C1 segment of cervical spinal cord (tissue), 14 donors: ENCODE measurements at places on chromosomes 4 and X.

DNA sequence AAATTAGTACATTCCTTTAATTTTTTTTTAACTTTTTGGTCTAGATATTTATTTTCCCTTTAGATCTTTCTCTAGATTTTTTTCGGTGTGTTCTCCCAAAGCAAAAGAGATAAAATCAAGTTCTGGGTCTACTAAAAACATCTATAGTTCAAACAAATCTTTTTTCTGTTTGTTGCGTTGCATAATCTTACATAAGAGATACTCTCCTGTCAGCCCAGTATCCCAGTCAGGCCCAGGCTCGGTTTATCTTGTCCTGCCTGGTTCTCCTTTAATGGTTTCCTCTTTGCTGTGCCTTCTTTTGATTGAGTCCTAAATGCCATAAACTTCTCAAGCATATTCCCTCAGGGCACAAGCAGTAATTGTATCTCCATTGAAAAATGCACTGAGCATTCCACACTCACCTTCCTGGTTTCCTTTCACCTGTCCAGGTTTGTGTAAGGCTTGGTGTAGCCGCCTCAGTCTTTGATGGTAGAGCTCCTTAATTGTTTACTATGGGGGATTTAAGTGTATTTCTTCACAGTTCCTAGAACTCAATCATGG is 104.9 kb downstream of the TMEM131L start:
- no peak for DNase-seq

GRCh38 chr4:87419578-87420249 is 2.7 kb upstream of the NUDT9 start:
- DNase-seq, result no peak

DNA sequence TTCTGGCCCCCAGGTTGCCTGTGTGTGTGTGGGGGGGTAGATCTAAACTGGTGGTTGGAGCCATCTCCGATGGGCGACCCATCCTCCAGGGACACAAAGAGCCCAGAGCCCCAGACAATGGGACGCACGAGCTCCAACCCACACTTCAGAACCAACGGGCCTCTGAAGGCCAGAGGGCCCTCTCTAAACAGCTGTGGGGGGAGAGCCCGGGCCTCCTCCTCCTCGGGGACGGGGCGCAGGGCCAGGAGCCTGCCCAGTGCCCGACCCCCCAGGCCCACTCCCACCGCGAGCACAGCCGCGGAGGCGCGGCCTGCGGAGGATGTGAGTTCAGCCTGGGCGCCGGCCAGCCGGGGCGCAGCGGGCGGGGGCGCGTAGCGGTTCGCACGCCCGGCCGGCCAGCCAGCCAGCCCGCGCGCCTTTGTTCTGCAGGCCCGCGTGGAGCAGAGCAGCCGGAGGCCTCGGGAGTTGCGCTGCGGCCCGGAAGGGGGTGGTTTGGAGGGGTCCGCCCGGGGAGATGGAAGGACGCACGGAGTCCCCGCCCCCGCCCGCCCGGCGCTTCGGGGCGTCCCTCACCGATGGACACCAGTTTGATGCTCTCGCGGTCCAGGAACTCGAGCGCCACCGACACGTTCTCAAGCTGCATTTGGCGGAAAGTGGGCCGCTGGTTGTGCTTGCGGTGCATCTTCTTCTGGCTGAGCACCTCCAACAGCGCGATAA is 4.0 kb downstream of the FLNA start:
- DNase-seq, result no peak

GRCh38 chr4:1592709-1593417 is 91.2 kb downstream of the FAM53A start:
- DNase-seq, result no peak

DNA sequence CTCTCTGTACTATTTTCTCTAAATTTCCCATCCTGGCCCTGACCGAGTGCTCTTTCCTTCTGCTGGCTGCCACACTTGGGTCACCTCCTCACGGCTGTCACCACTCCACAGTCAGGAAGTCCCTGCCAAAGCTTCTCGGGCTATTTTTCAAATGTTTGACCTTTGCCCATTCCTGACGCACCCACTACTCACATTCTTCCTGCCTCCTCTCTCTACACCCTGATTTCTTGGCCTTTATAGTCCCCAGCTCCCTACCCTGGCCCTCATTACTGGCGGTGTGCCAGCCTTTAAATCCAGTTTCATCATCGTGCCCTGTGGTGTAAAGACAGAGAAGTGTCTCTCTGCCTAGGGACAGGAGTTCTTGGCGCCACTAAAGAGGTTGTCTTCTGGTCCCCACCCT is 46.4 kb upstream of the GATB start:
- no peak for DNase-seq

DNA sequence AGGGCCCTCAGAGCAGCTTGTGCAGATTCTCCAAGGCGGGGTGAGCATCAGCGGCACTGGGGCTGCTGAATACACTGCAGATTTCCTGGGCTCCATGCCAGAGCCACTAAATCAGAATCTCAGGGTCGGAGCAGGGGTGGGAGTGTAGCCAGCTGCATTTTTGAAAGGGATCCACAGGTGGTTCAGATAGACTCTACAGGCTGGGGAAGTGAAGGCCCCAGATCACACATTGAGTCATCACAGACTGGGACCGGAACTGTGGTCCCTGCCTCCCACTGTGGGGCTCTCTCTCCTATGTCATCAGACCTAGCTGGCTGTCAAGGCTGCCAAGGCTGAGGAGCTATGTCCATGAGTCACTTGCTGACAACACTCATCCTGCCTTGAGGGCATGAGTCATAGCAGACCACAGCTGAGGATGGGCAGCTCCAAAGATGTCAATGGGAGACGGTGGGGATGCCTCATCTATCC is 162.3 kb upstream of the MAMLD1 start:
- no peak for DNase-seq

DNA sequence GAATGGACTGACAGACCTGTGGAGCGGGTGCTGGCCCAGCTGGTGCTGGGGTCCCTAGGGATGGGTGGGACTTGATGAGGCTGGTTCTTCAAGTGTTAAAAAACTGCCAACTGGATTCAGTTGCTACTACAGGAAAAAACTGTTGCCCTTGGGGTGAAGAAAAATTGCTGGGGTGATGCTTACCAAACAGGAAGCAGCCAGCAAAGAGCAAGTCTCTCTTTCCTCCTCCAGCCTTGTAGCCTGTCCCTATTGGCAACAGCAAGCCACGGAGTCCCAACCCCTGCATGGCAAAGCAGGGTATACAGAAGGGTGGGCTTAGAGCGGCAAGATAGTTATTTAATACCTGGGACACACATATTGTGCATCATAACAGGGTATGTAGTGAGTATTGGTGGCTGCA is 60.1 kb upstream of the ATP8A1 start:
- DNase-seq, result no peak
